ENCODE measurements at places on chromosomes 13 and 19. TPM values are rescaled to one million over a fixed set of nuclear protein-coding genes. Genes with fewer than 3 reads are reported as not detected.

NKPD1 gene
- total RNA-seq: 0.44 TPM

VWA8 gene
- 27.6 TPM for total RNA-seq

SIGLEC10 gene
- total RNA-seq: not detected

IZUMO2 gene
- total RNA-seq: not detected

KCNC3 gene
- not detected for total RNA-seq

CYP2A7 gene
- total RNA-seq: not detected

MBD3L2B gene
- total RNA-seq: not detected

GRIK5 gene
- 0.44 TPM for total RNA-seq

ANKRD24 gene
- 1.2 TPM for total RNA-seq

PLD3 gene
- 127 TPM for total RNA-seq

CBY2 gene
- not detected for total RNA-seq

RGL3 gene
- total RNA-seq: 0.50 TPM

ZNF565 gene
- total RNA-seq: 5.2 TPM

HRC gene
- total RNA-seq: not detected

TBXA2R gene
- total RNA-seq: 1.4 TPM

KLK14 gene
- total RNA-seq: not detected

LRRC4B gene
- total RNA-seq: 0.12 TPM
